ENCODE measurements at places on chromosomes 5 and 9.

DNA sequence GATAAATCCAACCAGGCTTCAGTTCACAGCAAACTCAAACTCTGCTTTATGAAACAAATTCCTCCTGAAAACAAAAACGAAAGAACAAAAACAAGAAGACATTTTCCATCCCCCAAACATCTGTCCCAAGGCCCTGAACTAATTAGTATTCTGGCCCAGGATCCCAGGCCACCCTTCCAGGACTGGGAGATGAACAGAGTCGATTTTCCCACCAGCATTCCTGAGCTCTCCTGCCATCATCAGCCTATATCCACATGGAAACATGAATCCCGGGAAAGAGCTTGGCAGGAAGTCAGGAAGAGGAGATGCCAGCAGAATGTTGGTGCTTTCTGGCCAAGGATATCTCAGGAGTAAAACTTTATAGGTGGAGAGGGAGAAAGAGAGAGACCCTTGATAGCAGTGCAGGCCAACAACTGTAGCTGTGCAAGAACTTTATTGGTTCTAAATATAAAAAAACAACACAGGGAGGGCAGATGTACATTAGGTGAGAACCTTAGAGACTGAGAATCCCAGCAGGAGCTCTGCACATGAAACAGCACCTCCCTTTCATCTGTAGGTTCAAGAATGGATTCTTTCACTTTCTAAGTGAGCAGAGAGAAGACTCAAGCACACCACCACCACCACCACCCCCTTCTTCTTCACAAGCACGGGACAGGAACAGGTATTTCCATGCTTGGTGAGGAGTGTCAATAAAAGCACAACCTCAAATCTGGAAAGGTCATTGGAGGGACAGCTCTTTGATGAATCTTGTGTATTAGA, 190.7 kb upstream of the TAS2R1 start:
- no peak for DNase-seq

DNA sequence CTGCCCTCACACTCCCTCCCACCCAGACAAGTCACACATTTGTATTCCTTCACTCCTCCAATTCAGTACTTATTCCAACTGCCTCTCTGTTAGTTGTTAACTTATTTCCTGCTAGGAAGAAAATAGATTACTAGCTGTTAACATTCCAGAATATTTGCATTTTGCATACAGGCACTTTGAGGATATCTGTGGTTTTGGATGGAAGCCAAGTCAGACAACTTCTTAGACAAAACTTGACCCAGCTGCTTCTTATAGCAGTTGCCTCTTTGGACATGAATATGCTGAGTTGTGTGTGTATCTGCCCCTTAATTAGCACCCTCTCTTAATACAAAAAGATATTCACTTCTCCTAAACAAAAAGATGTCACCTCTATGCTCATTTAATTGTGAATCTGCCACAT, 1280.6 kb upstream of the ACO1 start:
- no peak for DNase-seq

GRCh38 chr9:68996462-68996861, 17.5 kb downstream of the PRKACG start:
- DNase-seq, result no peak

GRCh38 chr5:54002779-54003178, 307.6 kb downstream of the ARL15 start:
- DNase-seq, result no peak

DNA sequence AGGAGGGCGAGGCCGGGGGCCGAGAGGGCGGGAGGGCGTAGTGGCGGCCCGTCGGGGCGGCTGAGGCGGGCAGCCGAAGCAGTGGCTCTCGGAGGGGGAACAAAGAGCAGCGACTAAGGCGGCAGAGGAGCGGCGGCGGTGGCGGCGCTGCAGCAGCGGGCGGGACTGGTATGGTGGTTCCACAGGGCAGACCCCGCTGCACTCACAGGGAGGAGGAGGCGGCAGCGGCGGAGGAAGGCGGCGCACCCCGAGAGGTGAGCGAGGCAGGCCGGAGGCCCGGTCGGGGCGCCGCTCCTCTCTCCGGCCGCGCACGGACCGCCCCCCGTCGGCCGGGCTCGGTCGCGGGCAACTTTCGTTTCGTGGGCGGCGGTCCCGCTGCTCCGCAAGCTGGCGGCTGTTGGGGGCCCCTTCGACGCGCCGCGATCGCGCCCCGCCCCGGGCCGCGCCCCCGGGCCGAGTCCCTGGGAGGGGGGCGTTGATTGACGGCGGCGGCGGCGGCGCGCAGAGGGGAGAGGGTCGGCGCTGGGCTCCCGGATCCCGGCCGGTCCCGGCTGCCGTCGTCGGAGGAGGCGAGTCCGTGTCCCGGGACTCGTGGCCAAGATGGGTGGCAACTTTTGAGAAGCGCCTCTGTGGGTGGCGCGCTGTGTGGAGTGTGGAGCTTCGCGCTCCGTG, 467 bp downstream of the CNOT6 start:
- no peak for DNase-seq

DNA sequence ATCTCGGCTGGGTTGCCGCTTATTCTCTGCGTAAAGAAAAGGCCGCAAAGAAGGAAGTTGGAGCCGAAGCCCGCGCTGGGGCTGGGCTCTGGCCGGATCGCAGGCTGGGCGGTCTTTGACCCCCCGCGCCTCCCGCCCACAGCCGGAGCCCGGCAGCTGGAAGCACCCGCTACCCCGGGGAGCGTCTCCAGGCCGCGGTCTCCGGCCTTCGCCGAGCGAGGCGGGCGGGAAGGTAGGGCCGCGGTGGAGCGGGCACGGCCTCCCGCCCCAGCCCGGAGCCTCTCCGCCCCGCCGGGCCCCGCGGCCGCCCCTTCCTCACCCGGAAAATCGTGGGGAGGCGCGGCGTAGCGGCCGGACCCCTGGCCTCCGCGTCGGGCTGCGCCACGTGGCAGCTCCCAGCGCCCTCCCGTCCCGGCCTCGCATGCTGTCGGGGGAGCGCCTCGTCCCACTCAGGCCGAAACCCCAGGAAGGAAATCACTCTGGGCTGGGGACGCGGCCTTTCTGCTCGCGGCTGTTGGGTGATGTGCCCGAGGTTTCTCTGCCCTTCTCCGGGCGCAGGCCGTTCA, 12.0 kb downstream of the FOXD1 start:
- no peak for DNase-seq

DNA sequence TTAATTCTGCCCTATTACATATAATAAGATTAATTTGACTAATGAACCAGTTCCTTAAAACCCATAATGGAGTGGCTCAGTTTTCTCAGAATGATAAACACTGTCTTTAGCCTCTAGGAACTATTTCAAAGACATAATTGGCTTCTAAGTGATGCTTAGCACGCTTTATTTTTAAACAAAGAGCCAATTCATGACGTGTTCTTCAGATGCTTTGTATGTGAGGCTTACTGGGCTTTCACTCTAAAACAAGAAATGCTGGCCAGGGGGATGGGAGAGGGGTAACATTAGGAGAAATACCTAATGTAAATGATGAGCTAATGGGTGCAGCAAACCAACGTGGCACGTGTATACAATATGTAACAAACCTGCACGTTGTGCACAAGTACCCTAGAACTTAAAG, 7.6 kb upstream of the SFXN1 start:
- DNase-seq, result no peak

DNA sequence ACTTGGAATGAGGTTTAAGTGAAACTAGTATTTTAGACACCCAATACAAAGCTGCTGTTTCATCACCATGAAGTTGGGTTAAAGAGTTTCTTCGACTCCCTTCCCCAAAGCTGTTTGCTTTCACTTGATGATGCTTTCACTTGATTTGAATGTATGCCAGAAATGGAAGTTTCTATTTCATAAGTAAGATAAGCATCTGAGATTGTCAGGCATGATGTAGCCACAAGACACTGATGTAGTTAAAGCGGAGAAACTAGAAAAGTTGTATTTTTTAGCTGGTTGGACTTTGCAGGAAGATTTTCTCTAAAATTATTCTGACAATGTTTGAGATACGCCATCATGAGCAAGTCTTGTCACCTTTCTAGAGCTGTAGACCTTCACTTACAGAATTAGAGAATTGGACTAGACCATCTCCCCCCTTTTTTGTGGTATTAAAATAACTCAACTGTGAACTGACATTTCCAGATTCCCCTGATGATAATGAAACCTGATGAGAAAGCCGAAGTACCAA, 20.0 kb downstream of the MOCS2 start:
- DNase-seq, result no peak

GRCh38 chr9:129626079-129626624, at the start of gene NTMT1:
NTMT1 (plus strand) TSS chr9:129626163; CDS start chr9:129632704, 6,541 bp downstream.
- peak; percentile 91 for DNase-seq

DNA sequence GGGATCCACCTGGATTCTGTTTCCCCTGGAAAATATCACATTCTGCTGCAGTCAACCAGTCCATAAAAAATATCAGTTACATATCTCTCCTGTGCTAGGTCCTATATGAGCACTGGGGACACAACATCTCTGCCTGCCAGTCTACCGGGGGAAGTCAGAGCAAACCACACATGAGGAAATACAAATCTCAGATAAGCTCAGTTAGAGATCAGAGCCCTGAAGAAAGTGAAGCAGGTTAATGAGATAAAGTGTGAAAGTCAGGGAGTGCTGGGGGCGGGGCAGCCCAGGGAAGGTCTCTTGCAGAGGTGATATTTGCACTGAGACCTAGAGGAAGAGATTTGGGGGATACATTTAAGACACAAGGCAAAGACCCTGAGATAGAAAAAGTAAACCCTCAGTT, 67.8 kb upstream of the SLC1A1 start:
- DNase-seq, result no peak

GRCh38 chr5:138869763-138870500, 5.2 kb downstream of the LRRTM2 start:
- DNase-seq, result no peak

GRCh38 chr9:108456903-108457302, 398.9 kb downstream of the ACTL7B start:
- no peak for DNase-seq

DNA sequence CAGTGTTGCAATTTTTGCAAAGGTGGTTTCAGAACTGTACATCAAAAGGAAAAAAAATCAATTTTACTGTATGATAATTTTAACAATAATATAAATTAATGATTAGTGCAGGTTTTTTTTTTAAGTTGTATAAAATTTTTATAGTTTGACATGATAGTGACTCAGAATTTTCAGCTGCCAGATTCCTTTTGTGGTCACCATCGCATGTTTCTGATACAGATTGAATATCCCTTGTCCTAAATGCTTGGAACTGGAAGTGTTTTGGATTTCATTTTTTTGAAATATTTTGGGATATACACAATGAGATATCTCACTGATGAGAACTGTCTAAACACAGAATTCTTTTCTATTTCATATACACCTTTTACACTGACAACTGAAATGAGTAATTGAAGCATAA, 361.3 kb downstream of the RAB3C start:
- no peak for DNase-seq

DNA sequence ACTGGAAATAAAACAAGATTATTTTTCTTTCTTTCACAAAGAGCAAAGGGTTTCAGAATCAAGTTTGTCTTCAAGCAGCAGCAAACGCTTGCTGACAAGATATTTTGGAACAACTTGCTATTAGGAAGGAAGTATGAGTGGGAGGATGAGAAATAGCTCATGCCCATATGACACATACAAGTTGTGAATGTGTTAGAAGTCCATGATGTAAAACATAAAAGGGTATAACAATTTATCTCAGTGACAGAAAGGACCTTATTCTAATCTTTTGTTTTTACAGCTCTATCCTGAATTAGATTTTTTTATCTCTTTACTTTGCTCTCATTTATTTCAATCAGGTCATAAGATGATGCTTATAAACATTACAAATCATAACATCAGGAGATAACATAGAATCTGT, 516.6 kb upstream of the MEF2C start:
- no peak for DNase-seq

DNA sequence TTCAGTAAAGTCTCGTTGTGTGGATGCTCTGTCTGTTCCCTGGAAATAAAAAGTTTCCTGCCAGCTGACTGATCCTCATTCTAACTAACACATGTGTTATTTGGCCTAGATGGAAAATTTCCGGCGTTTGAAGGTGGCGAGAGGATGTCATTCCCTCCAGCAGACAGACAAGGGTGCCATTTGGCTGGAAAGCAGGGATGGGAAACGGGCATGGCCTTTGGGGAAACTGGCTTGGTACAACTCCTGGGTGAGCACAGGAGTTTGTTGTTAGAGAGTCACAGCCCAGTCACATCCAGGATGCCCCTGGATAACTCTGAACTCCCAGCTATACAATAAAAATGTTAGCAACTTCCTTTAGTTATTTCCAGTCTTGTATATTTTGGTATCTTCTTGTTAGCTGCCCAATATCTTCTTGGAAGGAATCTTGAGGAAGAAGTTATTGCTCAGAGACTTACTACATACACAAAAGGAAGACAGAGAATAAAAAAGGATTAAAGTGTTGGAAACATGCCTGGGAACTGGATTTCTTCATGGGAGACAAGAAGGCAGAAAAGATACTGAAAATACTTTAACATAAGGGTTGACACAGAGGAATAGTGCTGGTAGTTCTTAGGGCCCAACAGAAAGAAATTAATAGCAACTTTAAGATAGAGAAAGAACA, 41.9 kb downstream of the TEK start:
- no peak for DNase-seq

DNA sequence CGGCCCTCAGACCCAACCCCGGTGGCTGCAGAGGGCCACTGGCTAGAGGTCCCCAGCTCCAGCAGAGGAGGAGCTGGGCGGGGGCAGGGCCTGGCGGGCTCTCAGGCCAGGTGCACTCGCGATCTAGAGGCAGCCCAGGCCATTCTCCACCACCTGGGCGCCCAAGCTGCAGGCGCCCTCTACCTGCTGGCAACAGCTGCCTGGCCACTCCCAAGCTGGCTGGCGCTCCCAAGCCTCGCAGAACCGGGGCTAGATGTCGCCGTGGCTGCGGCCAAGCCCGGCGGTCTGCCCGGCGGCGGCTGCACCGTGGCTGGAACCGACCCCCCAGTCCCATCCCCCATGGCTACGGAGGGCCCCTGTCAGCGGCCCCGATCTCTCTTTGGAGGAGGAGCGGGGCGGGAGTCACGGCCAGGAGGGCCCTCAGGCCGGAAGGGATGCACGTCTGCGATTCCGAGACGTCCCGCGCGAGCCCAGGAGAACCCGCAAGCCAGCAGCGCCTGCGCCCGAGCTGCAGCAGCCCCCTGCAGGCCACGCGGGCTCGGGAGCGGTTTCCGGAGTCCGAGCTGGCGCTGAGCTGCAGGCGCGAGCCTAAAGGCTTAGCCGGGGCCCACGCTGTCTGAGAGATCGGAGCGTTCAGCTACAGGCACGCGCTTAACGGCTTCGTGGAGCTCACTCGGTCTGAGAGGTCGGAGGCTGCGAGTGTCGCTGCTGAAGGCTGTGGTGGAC, 44.3 kb upstream of the BICD2 start:
- no peak for DNase-seq

- DNase-seq, result no peak
Observed at GRCh38 chr5:113186061-113186460, 209.5 kb downstream of the DCP2 start.

DNA sequence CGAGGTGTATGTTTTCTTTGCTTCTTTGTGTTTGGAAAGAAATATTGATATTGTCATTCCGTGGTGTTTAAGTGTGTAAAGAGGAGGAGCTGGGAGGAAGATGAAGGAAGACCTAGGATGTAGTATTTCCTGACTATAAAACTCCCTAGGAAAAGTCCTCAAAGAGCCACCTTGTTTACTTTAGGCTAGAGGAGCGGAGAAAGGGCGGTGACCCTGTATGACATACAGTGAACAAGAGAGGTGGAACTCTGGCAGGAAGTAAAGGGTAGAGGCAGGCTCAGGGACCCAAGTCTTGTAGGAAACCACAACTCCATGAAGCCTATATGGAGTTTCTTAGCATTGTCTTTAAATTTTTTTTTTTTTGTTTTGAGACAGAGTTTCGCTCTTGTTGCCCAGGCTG, 303.9 kb downstream of the DOCK8 start:
- no peak for DNase-seq

GRCh38 chr9:100240512-100240911, 112.2 kb downstream of the TEX10 start:
- no peak for DNase-seq

Data from stimulated activated CD4-positive, alpha-beta T cell treated with anti-CD3 and anti-CD28 coated beads, Interleukin-1b, Interleukin-23, amount 100 ng/mL, for 1 hour (primary cell).